Peyer's patch (tissue), 4 donors: ENCODE measurements at places on chromosomes 16 and 17.

DNA sequence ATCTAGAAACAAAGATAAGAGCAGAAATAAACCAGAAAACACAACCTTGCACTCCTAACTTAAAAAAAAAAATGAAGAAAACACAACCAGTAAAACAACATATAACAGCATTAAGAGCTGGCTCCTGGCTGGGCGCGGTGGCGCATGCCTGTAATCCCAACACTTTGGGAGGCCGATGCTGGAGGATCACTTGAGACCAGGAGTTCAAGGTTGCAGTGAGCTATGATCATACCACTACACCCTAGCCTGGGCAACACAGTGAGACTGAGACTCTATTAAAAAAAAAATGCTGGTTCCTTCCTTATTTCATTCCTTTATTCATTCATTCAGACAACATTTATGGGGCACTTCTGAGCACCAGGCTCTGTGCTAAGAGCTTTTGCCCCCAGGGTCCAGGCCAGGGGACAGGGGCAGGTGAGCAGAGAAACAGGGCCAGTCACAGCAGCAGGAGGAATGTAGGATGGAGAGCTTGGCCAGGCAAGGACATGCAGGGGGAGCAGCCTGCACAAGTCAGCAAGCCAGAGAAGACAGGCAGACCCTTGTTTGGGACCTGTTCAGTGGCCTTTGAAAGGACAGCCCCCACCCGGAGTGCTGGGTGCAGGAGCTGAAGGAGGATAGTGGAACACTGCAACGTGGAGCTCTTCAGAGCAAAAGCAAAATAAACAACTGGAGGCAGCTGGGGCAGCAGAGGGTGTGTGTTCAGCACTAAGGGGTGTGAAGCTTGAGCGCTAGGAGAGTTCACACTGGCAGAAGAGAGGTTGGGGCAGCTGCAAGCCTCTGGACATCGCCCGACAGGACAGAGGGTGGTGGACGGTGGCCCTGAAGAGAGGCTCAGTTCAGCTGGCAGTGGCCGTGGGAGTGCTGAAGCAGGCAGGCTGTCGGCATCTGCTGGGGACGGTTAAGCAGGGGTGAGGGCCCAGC, 2.6 kb downstream of the STH start:
- no peak for DNase-seq

- no peak for DNase-seq
Measured at GRCh38 chr16:89150981-89151380, 20.6 kb upstream of the CDH15 start.

- no peak for DNase-seq
Measured at GRCh38 chr17:35918665-35919064, 11.9 kb downstream of the RDM1 start.

GRCh38 chr17:32654324-32654723, 167.5 kb downstream of the CDK5R1 start:
- DNase-seq = no peak

- DNase-seq = no peak
Measured at GRCh38 chr17:47077576-47077975, 98.5 kb upstream of the RPRML start.
